ENCODE measurements at places on chromosomes 11 and 22.
A peak's percentile ranks its signal among the peaks of the same experiment; 100 is the strongest.

GRCh38 chr22:19765477-19766239, 5.1 kb downstream of the TBX1 start:
- no peak for DNase-seq

GRCh38 chr11:122322329-122322728, 206.3 kb upstream of the BLID start:
- no peak for DNase-seq

DNA sequence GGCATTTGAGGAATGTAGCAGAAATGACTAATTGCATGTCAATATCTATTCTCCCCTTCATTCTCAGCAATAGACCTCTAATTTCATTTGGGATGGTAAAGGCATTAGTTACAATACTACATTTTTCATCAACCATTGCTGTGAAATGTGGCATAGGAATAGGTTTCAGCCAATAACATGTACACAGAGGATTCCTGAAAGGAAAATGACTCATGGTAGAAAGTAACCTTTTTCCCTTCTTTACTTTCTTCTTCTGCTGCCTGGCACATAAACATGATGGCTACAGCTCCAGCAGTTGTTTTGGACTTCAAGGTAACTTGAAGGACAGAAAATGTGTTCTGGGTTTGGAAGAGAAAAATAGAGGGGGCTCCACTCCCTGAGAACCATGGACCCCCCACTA, 231.8 kb upstream of the CTSC start:
- DNase-seq = no peak

DNA sequence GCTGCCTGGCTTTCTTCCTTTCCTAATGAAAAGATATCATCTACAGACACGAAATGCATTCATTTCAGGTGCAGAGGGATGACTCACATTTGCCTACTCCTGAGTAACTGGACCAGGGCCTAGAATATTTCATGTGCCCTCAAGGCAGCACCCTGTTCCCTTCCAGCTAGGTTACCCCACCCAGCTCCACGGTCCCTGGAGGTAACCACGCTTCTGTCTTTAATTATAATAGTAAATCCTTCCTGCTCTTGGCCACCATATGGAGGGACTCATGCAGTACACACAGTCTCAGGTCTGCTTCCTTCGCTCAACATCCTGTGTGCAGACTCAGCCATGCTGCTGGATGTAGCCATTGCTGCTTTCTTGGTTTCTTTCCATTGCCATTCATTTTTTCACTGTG, 22.3 kb downstream of the DHCR7 start:
- no peak for DNase-seq

GRCh38 chr11:48307760-48308386, 1.9 kb downstream of the OR4S1 start:
- peak; percentile 68 for DNase-seq

GRCh38 chr11:76023236-76024068, 182.8 kb downstream of the WNT11 start:
- DNase-seq = no peak

- no peak for DNase-seq
Observed at GRCh38 chr22:29126670-29127395, 54.0 kb downstream of the KREMEN1 start.

- peak; percentile 45 for DNase-seq
Observed at GRCh38 chr11:66727282-66728037, 1.6 kb downstream of the SPTBN2 start.

- no peak for DNase-seq
Observed at GRCh38 chr11:122098261-122098980, 17.6 kb downstream of the BLID start.

DNA sequence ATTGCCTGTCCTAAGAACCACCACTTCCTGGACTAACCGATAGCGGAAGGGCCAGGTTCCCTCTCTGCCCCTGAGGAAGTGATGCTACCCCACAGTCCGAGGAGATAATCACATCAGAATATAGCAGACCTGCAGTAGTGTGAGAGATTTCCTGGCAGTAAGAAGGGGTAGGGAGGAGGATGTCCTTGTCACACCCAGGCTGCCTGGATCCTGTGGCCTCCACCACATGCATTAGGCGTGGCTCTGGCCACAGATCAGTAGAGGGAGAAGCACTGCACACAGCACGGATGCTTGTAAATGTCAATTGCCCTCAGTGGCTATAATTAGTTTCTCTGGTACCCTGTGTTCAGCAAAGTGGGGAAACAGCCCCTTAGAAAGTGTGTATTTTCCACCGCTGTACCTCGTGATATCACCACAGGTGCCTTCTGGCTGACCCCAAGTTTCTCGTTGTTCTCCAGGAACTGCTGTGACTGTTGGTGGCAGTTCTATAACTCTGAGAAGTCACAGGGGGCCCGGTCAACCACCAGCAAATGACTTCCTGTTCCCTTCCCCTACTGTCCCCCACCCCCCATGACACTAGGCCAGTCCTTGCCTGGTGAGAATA, 61.8 kb downstream of the UBASH3B start:
- DNase-seq = no peak

GRCh38 chr11:118618115-118618990, 10.9 kb downstream of the PHLDB1 start:
- DNase-seq = no peak

DNA sequence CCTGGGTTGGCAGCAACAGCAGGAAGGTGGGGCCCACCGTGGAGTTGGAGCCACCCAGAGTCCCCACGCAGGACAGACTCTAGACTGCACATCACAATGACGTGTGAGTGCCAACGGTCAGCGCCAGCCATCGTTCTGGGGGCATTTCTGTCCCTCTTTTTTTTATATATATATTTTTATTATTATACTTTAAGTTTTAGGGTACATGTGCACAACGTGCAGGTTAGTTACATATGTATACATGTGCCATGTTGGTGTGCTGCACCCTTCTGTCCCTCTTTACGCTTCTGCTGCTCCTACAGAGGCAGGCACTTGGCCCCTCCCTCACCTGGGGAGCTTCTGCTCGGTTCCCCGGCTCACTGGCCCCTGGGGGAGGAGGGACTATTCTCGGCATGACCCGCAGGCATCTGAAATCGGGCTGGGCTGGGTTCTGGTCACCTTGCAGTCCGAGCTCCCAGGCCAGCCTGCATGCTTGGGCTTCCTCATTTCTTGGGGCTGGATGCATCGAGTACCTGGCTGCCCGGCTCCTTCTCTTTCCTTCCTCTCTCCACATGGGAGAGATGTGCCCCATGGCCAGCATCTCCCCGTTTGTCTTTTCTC, 787.4 kb downstream of the TBC1D22A start:
- DNase-seq = no peak

DNA sequence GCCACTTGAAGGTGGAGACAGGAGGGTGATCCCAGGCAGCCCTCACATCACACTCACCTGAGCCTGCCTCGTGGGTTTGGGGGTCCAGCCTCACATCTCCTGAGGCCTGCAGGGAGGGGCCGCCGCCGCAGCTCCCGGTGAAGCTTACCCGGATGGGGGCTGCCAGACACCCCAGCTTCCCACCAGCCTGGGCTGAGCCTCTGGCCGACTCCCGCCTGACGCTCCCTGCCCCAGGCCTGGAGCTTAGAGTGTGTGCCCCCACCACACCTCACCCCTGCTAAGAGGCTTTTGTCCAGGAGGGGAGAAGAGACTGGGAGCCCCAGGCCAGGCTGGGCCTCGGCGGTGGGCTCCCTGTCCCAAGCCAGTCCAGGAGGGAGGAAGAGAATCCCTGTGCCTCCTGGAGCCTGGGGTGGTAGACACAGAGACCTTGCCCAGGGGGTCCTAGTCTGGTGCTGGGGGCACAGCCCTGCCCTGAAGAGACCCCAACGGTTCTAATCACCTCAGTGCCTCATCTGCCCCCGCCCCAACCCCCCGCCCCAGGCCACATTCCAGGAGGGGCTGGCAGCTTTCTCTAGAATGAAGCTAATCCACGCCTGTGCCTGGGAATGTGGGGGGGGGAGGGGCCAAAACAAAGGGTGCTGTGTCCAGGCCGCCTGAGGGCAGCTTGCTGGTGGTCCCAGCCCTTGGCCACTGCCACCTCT, at the start of gene SLC16A8:
Gene SLC16A8, minus strand, starts transcription at position 254 of the 701 bp plus-strand sequence. CDS start 1,311 bp downstream, outside the sequence.
- DNase-seq = no peak

DNA sequence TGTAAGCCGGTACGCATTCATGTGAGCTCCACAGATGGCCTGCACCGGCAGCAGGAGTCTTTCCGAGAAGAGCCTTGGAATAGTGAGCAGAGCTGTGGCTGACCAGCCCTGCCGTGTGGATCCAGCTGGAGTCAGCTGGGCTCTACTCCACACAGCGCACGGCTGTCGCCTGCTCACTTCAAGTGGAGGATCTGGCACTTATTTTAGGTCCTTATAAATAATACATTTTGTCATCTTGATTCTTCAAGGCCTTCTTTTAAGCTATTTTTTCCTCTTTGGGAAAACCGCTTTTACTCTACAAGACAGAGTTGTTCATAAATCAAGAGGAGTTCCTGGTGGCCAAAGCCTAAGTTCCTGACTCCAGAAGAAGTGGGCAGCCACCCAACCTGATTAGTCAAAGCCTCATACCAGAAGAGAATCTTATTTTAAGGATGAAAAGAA, 93.8 kb downstream of the KCNC1 start:
- no peak for DNase-seq

GRCh38 chr22:48456449-48456848, 1371.2 kb downstream of the BRD1 start:
- DNase-seq = no peak

DNA sequence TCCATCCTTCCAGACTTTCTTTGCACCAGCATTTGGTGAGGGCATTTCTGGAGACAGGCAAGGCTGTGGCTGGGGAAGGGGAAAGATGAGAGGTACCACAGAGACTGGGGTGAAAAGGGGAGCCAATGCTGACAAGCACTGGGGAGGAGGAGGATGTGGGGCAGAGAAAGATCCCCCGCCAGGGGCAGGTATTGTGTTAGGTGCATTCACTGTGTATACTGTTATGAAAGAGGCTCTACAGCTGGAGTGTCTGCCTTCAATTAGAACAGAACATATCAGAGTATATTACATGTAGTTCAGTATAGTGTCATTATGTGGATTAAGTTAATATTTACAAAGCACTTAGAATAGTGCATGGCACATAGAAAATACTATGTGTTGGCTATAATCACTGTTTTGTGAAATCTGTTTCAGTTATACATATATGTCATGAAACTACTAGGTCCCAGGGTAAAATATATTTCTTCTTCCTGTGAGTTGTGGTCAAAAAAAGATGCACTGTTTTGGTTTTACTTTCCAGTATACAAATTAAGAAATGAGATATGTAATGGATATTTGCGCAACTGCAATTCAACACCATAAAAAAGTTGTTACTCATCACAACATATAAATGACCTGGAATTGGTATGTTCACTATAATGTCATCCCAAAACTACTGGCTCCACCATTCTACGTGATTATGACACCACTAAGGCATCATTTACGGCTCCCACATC, 8.4 kb downstream of the MSANTD2 start:
- no peak for DNase-seq

- no peak for DNase-seq
Observed at GRCh38 chr11:64125676-64126075, 40.2 kb downstream of the MACROD1 start.

GRCh38 chr11:12762278-12762677, 88.1 kb downstream of the TEAD1 start:
- DNase-seq = no peak

DNA sequence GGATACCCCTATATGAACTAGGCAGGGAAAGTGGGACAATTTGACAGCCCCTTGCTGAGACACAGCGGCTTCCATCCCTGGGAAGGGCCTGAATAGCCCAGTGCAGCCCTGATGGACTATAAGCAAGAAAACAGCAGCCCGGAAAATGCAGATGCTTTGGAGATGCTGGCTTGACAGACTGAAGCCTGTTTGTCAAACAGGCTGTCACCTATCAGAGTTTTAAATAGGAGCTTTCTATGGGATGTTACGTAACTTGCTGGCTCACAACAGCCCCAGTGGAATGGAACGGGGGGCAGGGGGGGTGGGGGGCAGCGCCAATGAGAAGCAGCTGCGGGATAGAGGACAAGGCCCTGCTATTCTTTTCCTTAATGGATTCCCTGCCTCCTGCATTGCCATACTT, 91.9 kb upstream of the NTM start:
- DNase-seq = no peak

DNA sequence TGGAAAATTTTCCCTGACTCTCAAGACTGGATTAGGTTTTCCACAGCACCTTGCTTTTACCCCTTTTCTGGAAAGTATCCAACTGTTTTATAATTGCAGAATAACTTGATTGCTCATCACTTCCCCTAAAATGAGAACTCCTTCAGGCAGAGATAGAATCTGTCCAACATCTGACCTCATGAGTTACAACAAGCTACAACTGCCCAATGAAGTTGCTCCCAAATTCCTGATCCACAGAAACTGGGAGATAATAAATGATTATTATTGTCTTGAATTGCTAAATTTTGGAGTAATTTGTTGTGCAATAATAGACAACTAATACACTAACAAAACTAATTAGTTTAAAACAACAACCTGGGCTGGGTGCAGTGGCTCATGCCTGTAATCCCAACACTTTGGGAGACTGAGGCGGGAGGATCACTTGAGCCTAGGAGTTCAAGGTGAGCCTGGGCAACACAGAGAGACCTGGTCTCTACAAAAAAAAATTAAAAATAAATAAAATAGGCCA, 10.0 kb upstream of the CCDC83 start:
- DNase-seq = no peak

GRCh38 chr22:48245196-48245485, 1482.7 kb downstream of the TBC1D22A start:
- no peak for DNase-seq

- no peak for DNase-seq
Observed at GRCh38 chr22:50246242-50247175, 1.7 kb upstream of the TUBGCP6 start.

DNA sequence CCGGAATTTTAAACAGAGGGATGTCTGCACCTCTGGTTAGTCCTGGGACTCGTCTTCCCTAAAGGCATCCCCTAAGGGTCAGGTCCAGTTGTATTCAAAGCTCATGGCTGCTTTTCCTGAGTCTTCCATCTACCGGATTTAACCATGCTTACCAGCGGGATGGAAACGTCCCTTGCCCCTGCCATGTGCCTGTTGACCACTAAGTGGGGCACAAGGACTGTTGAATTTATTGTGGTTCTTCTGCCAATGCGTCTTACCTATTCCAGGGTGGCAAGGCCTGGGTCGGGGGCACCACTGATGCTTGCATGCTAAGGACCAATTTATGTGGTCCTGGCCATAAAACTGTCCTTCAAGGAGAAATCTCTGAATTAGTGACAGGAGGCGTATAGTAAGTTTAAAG, 25.6 kb downstream of the ANKRD42 start:
- DNase-seq = no peak

- no peak for DNase-seq
Observed at GRCh38 chr11:91104237-91104636, 881.4 kb upstream of the CHORDC1 start.

GRCh38 chr11:111406091-111406490, 27.0 kb upstream of the POU2AF1 start:
- DNase-seq = no peak

- no peak for DNase-seq
Observed at GRCh38 chr11:61688365-61689163, 8.4 kb downstream of the DAGLA start.

GRCh38 chr11:38865922-38866321, 2267.9 kb upstream of the RAG2 start:
- no peak for DNase-seq
